ENCODE measurements at places on chromosomes 13 and 19.
A peak's percentile ranks its signal among the peaks of the same experiment; 100 is the strongest.

GRCh38 chr19:38265921-38266429, 1.6 kb downstream of the SPINT2 start:
- H3K27me3 ChIP-seq, result no peaks in the 10 kb centered on the region
- peak overlapping the region; percentile 99 for H3K4me3 ChIP-seq
- peaks cover 65% of the 10 kb centered on the region for H3K4me1 ChIP-seq
- DNase-seq, result no peak
- peaks cover 8% of the 10 kb centered on the region for H3K36me3 ChIP-seq

DNA sequence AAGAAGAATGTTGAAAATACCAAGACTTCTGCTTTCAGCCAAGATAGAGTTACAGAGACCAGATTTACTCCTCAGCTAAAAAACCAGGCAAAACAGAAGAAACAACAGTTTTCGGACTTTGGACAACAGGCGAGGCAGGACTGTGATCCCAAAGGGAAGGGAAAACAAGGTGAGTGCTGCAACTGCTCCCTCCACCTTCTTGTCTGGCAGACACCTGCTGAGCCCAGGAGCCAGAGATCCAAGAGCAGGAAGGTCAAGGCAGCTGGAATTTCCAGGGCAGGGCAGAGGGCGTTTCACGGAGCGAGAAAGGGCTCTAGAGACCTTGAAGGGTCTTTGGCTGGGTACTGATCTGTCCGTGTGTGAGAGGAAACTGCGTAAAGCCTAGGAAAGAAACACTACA, 32.9 kb upstream of the SLC7A9 start:
- peaks cover 34% of the 10 kb centered on the region for H3K36me3 ChIP-seq
- H3K27ac ChIP-seq, result peak overlapping the region; percentile 88
- no peak overlapping the region for H3K4me3 ChIP-seq

DNA sequence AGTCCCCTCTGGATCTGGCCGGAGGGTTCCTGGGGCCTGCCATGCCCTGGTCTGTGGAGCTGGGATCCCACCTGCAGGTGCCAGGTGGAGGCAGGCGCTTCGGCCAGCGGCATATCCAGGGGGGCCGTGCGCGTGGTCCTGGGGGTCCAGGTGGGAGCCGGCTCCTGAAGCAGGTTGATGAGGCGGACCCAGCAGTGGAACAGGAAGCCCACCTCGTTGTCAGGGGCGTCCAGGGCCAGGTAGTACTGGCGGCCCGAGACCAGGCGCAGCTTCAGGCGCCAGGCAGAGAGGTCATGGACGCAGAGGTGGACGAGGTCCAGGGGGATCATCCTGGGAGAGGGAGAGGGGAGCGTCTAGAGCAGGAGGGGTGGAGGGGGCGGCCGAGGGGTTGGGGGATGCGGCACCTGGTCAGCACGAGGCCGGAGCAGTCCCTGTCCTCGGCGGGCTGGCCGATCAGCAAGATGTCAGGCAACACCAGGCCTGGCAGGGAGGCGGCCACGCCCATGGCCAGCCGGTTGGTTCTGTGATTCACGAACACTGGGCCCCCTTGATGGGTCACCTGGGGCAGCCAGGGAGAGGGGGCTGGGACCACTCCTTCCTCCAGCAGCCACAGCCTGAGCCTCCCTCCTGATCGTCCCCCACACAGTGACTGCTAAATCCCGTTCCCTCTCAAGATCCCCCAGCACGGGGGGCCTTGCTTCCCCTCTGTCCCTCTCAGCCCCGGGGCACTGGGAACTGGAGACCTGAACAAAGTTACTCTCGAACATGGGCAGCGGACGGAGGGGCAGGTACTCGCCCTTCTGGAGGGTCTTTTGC, 678 bp downstream of the GARIN5B start:
- peaks cover 36% of the 10 kb centered on the region for H3K27me3 ChIP-seq
- no peaks in the 10 kb centered on the region for H3K4me1 ChIP-seq
- no peak overlapping the region for H3K27ac ChIP-seq
- no peak for DNase-seq
- no peaks in the 10 kb centered on the region for H3K36me3 ChIP-seq

DNA sequence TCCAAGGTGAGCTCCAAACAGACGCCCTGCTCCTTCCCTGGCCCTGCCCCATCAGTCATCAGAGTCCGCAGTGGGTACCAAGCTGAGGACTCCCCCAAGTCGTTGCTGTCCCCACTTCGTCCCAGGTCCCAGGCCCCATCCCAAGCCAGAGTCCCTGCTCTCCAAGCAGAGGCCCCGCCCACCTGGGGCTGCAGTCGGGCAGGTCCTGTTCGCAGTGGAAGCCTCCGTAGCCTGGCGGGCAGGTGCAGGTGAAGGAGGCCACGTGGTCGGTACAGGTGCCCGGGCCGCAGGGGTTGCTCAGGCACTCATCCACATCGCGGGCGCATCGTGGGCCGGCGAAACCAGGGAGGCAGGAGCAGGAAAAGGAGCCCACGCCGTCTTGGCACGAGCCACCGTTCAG, 19.4 kb downstream of the NOTCH3 start:
- no peak for DNase-seq
- no peaks in the 10 kb centered on the region for H3K4me1 ChIP-seq
- no peak overlapping the region for H3K4me3 ChIP-seq
- peaks cover 32% of the 10 kb centered on the region for H3K36me3 ChIP-seq

DNA sequence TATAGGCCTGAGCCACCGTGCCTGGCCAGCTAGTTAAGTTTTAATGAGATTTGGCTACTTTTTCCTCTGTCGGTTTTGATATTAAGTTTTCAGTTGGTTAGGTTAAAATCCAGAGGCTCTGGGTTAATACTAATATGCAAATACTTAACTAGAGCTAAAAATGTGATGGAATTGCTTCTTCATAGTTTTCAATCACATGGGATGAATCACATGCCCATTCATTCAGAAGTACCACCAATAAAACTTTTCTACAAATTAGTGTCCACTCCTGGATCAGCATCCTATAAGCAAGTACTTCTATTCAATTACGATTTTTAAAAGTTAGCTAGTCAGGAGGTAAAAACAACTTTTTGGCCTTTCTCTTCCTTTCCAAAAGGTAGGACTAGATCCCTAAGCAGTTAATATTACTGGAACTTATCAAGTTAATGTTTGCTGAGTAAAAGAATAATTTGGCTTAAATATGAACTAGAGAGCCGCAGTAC, 4.3 kb downstream of the SLC25A30 start:
- H3K4me1 ChIP-seq, result peaks cover 13% of the 10 kb centered on the region
- DNase-seq, result no peak
- peak overlapping the region; percentile 4 for H3K4me3 ChIP-seq
- H3K27me3 ChIP-seq, result no peaks in the 10 kb centered on the region
- H3K27ac ChIP-seq, result no peak overlapping the region

DNA sequence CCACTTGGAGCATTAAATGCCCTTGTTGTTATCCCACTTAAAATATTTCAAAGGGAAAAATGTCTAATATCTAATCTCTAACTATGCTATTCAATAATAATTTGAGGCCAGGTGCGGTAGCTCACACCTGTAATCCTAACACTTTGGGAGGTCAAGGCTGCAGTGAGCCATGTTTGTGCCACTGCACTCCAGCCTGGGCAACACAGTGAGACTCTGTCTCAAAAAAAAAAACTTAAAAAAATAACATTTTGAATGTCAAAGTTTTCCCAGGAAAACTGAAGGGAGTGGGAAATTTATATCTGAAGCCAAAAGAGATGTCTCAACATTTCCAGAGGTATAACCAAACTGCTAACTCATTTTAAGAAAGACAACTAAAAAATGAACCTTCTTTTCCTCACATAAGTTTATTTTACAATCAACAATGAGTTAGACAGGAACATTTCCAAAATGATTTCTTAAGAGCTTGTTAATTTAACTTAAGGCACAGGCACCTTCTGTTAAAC, 47.9 kb downstream of the CAB39L start:
- H3K27me3 ChIP-seq, result no peaks in the 10 kb centered on the region
- no peak overlapping the region for H3K27ac ChIP-seq
- H3K36me3 ChIP-seq, result no peaks in the 10 kb centered on the region
- no peak for DNase-seq
- peaks cover 15% of the 10 kb centered on the region for H3K4me1 ChIP-seq

DNA sequence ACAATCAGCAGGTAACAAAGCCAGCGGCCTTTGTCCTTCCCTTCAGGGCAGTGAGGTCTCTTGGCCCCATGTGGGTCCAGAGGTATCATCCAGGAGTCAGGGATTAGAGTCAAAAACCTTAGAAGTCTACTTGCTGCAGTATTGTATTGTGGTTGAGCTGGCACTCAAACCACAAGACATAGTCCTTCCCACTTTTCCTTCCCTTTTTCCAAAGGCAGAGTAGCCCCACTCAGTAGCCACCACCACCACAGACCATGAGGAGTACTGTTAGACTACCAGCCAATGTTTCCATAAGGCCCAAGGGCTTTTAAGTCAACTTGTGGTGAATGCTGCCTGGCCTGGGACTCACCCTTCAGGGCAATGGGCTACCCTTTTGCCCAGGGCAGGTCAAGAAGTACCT, 27.1 kb upstream of the CCNA1 start:
- no peak overlapping the region for H3K4me3 ChIP-seq
- peaks cover 13% of the 10 kb centered on the region for H3K27me3 ChIP-seq
- no peak for DNase-seq
- H3K36me3 ChIP-seq, result no peaks in the 10 kb centered on the region
- no peaks in the 10 kb centered on the region for H3K4me1 ChIP-seq

DNA sequence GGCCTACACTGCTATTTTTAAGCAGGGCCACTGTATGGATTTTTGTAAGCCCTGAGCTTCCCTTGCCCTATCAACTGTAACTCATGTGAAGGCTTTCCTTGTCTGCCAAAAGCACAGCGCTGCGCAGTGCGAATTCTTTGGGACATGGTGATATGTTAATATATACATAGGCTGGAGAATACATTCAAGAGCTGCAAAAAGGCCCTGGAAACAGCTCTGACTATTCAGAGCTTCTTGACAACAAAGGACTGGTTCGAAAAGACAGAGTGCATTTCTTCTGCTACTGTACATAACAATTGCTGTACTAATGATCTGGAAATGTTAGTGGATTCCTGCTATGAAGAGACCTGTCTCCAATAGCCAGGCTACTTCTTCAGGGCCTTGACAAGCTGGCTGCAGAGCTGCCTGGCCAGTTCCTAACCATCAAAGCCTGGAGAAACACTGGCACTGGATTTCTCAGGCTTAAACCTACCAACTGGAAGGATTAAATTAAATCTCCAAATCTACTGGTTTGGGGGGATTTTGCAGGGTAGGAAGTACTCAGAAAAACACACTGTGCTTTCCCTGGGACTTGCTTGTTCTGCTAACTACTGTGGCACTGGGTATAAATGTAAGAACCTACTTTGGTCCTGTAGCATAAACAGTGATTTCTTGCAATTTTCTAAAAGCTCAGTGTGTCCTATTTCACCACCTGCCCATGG, 246.9 kb downstream of the DNAJC15 start:
- no peak overlapping the region for H3K4me3 ChIP-seq
- DNase-seq, result no peak
- peaks cover 45% of the 10 kb centered on the region for H3K4me1 ChIP-seq
- H3K36me3 ChIP-seq, result no peaks in the 10 kb centered on the region

GRCh38 chr19:58409010-58409790, 751 bp downstream of the ZNF584 start:
- DNase-seq, result no peak
- H3K4me3 ChIP-seq, result peak overlapping the region; percentile 82
- H3K4me1 ChIP-seq, result peaks cover 19% of the 10 kb centered on the region

DNA sequence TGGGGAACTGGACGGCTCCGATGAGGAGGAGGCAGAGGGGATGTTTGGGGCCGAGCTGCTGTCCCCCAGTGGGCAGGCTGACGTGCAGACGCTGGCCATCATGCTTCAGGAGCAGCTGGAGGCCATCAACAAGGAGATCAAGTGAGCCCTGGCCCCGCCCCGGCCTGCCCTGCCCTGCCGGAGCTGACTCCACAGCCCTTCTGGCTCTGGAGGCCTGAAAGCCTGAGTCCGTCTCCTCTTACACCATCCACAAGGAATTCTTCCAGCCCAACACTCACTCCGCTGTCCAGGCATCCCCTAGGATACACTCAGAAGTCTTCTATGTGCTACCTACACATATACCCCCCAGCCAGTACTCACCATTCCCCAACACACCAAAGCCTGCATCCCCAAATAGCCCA, 17.4 kb downstream of the PPFIA3 start:
- no peak overlapping the region for H3K4me3 ChIP-seq
- peaks cover 2% of the 10 kb centered on the region for H3K36me3 ChIP-seq
- peaks cover 36% of the 10 kb centered on the region for H3K27me3 ChIP-seq
- no peaks in the 10 kb centered on the region for H3K4me1 ChIP-seq
- DNase-seq, result no peak

- no peak overlapping the region for H3K4me3 ChIP-seq
- H3K27ac ChIP-seq, result peak overlapping the region; percentile 35
- H3K27me3 ChIP-seq, result no peaks in the 10 kb centered on the region
- no peak for DNase-seq
- H3K4me1 ChIP-seq, result peaks cover 2% of the 10 kb centered on the region
- peaks cover 25% of the 10 kb centered on the region for H3K36me3 ChIP-seq
Measured at GRCh38 chr13:98443329-98443728, 133.6 kb downstream of the STK24 start.

DNA sequence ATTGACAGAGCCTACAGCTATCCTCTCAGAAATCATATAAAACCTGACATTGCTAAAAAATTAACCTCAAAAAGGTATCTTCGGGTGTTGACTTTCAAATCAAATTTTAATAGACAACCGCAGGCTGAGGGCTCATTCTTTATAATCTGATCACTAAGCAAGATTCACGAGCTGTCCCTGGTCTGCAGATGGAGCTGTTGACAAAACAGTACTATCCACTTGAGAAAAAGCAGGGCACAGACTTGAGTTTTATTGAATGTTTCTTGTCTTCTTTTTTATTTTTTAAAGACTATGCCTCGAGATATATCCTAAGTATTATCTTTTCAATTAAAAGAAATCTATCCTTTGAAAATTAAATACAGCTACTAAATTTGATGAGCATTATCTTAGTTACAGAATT, 540.5 kb downstream of the PCDH9 start:
- no peaks in the 10 kb centered on the region for H3K4me1 ChIP-seq
- no peak overlapping the region for H3K27ac ChIP-seq
- H3K4me3 ChIP-seq, result no peak overlapping the region
- no peak for DNase-seq

DNA sequence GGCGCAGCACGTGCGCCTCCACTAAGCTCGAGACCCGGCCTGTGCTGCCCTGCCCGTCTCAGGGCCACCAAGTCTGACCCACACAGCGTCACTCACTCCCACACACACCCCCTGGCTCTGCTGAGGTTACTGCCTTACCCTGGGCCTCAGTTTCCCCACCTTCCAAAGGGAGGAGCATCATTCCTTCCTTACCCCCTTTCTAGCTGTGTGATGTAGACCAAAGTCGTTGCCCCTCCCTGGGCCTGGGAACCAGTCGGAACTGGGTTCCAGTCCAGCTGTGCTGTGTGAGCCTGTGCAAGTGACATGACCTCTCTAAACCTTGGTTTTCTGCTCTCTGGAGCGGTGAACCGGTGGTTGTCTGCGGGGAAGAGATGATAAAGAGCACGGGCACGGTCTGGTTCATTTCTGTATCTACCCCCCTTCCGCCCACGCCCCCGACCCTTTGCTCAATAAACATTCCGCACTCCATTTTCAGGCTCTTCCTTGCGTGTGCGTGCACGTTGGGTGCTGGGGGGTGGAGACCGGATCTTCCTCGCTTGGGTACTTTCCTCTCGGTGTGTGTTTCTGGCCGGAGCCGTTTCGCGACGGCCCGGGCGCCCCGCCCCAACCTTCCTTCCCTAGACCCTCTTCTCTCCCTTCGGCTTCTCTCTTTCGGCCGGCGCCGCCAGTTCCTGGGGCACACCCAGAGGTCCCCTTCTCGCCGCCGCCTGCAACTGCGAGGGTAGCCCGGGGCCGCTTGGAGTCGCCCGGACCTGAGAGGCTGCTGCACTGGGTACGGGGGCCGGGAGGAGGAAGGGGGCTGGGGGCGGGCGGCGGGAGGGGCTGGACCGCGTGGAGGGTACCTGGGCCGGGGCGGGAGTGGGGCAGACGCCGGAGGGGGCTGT, at the start of gene ZNF581:
TSS of gene ZNF581 (plus strand) at position 647 of the 884 bp plus-strand sequence. CDS start 923 bp downstream, outside the sequence.
- peak within 1 kb of the TSS; percentile 96 for H3K27ac ChIP-seq
- peak; percentile 39 for DNase-seq
- H3K36me3 ChIP-seq, result peaks cover 5% of the 10 kb centered on the region
- no peaks in the 10 kb centered on the region for H3K27me3 ChIP-seq

- no peaks in the 10 kb centered on the region for H3K36me3 ChIP-seq
- no peak overlapping the region for H3K27ac ChIP-seq
- H3K27me3 ChIP-seq, result peaks cover 13% of the 10 kb centered on the region
Measured at GRCh38 chr19:35178701-35179100, 24.2 kb downstream of the FXYD5 start.

Data from progenitor cell of endocrine pancreas (in vitro differentiated cells).